ENCODE measurements at places on chromosomes 3 and 15.

DNA sequence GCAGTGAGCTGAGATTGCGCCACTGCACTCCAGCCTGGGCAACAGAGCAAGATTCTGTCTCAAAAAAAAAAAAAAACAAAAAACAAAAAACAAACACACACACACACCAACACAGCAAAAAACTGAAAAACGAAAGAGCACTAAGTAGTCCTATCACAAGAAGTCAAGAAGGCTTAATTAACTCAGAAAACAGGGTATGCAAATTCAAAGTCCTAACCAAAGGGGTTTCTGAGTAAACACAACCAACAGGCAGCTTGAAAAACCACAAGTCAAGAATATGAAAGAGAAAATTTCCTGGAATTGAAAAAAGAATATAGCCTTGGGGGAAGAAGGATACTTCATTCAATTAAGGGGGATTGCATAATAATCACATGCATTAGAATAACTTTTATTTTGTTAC, 37.7 kb upstream of the PARP14 start:
- DNase-seq: peak; percentile 47

DNA sequence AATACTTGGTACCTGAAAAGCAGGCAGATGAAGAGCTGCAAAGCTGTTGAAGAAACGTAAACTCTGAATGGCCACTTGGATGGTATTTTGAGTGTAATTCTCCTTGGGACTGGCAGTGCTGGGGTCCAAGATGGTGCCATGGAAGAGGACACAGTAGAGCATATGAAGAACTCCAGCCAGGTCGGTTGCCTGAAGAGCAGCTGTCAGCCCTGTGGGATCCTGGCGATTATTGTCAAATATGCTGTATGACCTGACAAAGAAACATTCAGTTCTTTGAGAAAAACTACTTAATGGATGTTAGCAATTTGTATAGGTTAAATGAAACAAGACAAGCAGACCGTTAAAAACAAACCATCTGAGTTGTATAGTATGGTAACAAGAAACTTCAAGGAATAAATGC, 44.8 kb downstream of the ISL2 start:
- DNase-seq: no peak

DNA sequence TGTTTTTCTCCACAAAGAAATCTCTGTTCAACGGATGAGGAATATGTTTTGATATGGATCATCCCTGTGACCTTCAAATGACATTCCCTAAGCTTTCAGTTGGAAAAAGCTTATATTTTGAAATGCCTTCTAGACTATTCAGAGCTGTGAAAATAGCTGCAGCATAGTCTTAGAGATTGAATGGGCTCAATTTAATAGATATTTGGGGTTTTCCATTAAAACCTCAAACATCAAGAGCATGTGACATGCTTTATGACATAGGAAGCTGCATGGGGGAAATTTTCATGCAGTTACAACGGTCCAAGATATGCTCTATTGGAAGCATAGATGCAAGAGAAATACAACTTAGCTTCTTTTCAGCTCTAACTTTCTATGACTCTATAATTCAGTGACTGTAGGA, 102.8 kb downstream of the LSAMP start:
- DNase-seq: no peak

- peak; percentile 81 for DNase-seq
These were observed 20.4 kb downstream of the FAH start for GRCh38 chr15:80173022-80173759.

DNA sequence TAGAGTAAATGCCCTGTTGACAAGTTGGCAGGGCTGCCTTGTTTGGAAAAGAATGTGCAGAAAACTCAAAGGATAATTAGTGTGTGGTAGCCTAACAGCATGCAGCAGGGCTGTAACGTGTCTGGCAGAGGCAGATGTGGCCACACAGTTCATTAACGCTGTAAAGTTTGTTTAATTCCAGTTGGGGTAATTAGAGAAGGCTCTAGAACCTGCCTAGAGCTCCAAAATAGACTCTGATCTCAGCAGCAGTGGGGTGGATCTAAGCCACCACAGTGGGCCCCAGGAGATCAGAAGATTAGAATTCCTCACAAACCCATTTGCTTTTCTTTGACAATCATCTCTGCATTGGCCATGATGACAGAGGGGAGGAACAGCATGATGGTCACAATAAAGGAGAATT, 65.1 kb upstream of the LEKR1 start:
- DNase-seq: no peak

- peak; percentile 80 for DNase-seq
These were observed 81.7 kb downstream of the TAMM41 start for GRCh38 chr3:11764931-11765363.

- DNase-seq: no peak
These were observed 148.6 kb downstream of the CACNA2D3 start for GRCh38 chr3:54270816-54271526.

DNA sequence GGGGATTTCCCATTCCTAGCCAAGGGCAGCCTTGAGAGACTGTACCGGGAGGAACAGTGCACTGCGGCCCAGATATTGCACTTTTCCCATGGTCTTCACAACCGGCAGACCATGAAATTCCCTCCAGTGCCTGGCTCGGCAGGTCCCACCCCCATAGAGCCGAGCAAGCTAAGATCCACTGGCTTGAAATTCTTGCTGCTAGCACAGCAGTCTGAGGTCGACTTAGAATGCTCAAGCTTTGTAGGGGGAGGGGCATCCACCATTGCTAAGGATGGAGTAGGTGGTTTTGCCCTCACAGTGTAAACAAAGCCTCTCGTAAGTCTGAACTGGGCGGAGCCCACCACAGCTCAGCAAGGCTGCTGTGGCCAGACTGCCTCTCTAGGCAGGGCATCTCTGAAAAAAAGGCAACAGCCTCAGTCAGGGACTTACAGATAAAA, 156.3 kb downstream of the FRMD5 start:
- no peak for DNase-seq

GRCh38 chr3:72816862-72817355, 31.3 kb downstream of the SHQ1 start:
- DNase-seq: peak; percentile 33

DNA sequence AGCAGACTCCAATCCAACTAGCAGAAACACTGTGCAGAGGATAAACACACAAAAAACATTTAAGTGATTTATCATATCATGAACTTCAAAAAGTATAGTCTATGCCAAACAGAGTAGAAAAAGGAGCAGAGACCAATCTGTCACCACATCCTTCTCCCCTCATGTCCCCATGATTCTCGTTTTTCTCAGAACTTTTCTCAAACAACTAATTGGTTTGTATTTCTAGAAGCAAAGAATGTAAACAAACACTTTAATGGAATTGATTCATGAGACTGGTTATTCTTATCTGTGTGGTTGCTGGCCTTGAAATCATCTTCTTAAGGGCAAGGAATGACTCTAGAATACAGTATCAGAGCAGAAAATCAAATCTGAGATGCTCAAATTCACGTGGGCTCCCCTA, 294.2 kb upstream of the THBS1 start:
- DNase-seq: no peak

GRCh38 chr3:165125836-165126235, 47.5 kb upstream of the SI start:
- no peak for DNase-seq

DNA sequence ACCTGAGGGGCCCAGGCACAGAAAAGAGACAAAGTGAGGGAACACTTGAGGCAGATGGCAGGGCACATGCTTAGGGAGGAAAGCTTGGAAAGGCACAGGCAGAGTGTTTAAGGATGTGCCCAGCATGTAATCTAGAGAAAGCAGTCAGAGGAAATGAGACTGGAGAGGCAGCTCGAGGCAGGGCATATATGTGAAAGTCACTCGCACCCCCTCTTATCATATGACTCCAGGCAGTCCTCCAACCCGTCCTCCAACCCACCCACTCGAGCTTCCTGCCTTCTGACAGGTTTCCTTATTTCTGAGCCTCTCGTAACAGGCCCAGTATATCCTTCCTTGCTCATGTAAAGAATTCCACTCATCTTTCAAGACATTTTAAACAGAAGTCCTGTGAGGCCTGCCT, 294.0 kb downstream of the SOX2 start:
- no peak for DNase-seq

DNA sequence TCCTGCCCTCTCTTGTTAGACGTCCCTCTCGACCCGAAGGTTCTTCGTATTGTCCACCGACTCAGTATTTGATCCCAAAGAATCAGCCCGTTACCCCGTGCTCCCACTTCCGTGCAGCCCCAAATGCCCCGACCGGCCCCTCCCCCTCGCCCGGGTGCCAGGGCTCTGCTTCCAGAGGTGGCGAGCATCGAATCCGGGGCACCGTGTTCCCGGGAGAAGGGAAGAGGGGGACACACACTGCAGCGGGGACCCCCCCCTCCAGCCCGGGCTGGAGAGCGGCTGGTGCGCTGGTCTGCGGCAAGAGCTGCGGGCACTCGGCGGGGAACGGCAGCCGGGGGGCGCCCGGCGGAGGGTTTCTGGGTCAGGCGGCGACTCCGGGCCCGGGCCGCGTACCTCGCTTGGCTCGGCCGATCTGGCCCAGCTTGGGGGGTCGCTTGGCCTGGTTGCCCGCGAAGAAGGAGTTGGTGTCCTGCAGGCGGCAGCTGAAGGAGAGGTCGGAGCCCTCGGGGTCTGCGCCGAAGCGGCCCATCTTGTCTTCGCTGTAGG, 556 bp downstream of the CAMK2N2 start:
- no peak for DNase-seq

GRCh38 chr15:100461049-100461448, 67.7 kb downstream of the CERS3 start:
- no peak for DNase-seq

DNA sequence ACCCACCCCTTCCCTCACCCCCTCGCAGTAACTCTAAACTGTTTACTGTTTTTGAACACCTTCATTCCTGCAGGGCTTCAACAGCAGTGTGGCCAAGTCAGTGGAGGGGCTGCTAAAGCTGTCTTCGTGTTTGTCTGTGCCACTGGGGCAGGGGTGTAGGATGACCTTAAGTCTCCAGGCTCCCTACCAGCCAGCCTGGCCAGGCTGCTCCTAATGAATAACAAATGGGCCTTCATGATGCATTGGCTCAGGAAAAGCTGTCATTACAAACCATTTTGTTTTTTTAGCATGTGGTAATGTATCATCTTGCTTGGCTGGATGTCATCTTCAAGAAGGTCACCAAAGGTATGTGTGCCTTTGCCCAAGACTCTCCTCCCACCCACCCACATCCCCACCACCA, 372.2 kb upstream of the WNT5A start:
- DNase-seq: no peak

GRCh38 chr15:40908095-40908494, 13.8 kb downstream of the VPS18 start:
- no peak for DNase-seq

- no peak for DNase-seq
These were observed 472.8 kb upstream of the PROK2 start for GRCh38 chr3:72257738-72258137.

- DNase-seq: no peak
These were observed 20.9 kb downstream of the RAF1 start for GRCh38 chr3:12643010-12643380.

DNA sequence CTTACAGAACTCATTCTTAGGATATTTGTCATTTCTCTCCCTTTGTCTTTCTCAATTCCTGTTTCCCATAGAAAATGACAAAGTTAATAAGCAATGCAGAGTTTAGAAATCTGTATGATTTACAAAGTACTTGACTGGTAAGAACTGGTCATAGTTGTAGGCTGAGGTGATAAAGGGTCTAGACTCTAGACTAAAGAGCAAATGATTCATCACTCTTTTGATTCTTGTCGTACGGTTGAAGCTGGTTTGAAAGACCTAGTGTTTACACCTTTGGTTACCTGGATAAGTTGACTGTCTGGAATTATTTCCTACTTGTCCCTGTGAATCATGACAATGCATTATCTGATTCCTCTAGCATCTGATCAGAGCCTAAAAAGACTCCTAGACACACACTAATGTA, 58.9 kb upstream of the TP63 start:
- no peak for DNase-seq

DNA sequence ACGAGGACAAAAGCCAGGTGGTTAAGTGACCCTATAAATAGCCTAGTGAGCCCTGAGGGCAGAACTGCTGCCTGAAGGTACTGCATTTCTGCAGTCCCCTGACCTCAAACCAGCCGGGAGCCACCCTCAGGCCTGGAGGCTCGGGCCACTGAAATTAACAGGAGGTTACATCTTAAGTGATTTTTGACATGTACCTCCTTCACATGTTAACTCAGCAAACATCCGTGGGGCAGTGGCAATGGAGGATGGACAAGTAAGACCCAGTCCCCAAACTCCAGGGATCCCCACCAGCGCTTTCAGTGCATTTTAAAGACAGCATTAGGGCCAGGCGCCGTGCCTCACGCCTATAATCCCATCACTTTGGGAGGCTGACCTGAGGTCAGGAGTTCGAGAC, 26.2 kb downstream of the PSTPIP1 start:
- no peak for DNase-seq

DNA sequence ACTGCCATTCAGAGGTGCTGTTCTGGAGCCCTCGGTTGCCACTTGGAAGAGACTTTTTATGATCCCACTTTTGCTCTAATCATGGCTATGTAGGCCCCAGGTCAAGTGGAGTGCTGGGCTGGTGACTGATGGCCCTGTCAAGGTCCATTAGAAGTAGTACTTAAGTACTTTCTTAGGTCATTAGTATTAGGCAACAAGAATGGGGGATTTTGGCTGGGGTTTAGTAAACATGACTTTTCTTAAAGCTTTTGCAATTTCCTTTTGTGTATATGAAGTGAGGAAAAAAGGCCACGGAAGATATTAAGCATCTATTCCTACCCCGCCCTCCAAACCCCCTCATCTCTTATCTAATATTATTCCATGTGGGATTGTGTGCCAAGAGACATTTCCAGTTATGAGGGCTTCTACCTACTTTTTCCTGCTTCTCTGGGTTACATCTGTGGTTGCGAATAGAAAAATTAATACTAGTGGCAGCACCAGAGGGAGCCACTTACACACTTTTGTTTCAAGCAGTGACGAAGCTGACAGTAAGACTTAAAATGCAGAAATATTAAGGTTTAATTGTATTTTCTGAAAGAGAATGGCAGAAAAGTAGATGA, 13.9 kb downstream of the NLGN1 start:
- no peak for DNase-seq

- no peak for DNase-seq
These were observed 13.2 kb downstream of the PFKFB4 start for GRCh38 chr3:48543271-48543866.

DNA sequence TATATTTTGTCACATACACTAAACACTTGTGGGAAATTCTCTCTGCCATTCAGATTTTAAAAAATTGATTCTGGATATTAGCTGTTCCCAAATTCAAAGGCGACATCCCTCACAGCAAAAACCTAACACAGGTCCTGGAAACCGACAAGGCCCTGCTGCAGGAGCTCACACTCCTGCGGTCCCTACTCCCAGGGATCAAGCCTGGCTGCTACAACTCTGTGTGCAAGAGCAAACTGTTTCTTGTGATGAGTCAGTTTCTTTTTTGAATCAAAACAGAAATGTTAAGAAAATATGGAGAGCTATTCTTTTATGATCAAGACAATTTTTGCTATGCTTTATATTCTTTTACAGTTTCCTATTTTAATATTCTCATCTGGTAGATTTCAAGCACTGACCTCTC, 51.0 kb upstream of the TJP1 start:
- no peak for DNase-seq

- DNase-seq: no peak
These were observed 14.2 kb upstream of the CD200R1L start for GRCh38 chr3:112860898-112861297.

Data from activated CD4-positive, alpha-beta T cell treated with anti-CD3 and anti-CD28 coated beads, Interleukin-2, Interleukin-6, amounts not matched to agents 100 ng/mL and 50 ng/mL, durations not matched to agents 16 hours and 8 hours (primary cell).